ENCODE measurements at places on chromosomes 1 and 21. TPM values are rescaled to one million over a fixed set of nuclear protein-coding genes. Genes with fewer than 3 reads are reported as not detected.

BRDT gene
- not detected for polyA plus RNA-seq

MRPL9 gene
- polyA plus RNA-seq: 87.5 TPM

CHIA gene
- polyA plus RNA-seq: not detected

PKN2 gene
- 12.7 TPM for polyA plus RNA-seq

LAPTM5 gene
- polyA plus RNA-seq: 0.09 TPM

SLAMF1 gene
- polyA plus RNA-seq: not detected

PNRC2 gene
- 40.3 TPM for polyA plus RNA-seq

All from IMR-90 (cell line).